Natural killer cell (primary cell): ENCODE measurements at places on chromosomes 2 and 18. TPM values are rescaled to one million over a fixed set of nuclear protein-coding genes. Genes with fewer than 3 reads are reported as not detected.

The MPP4 gene
- 0.15 TPM for total RNA-seq

The AKAIN1 gene
- total RNA-seq: not detected

The ANKRD30B gene
- not detected for total RNA-seq

The TNFRSF11A gene
- 6.9 TPM for total RNA-seq

The SOCS6 gene
- 8.1 TPM for total RNA-seq

The SPP2 gene
- not detected for total RNA-seq

The REG1B gene
- total RNA-seq: not detected

The DPP10 gene
- total RNA-seq: not detected

The LGALSL gene
- total RNA-seq: 8.6 TPM

The NYAP2 gene
- not detected for total RNA-seq

The FRZB gene
- total RNA-seq: not detected

The TMEFF2 gene
- not detected for total RNA-seq

The DOK6 gene
- total RNA-seq: not detected

The UGT1A5 gene
- total RNA-seq: not detected

The CPS1 gene
- 1.3 TPM for total RNA-seq

The CNRIP1 gene
- total RNA-seq: not detected

The CPLX4 gene
- not detected for total RNA-seq

The LIMS2 gene
- not detected for total RNA-seq

The TTL gene
- 14.3 TPM for total RNA-seq

The CTAGE1 gene
- not detected for total RNA-seq

The CYRIA gene
- 38.5 TPM for total RNA-seq

The IRS1 gene
- 0.36 TPM for total RNA-seq

The ABCG5 gene
- not detected for total RNA-seq

The HSPD1 gene
- total RNA-seq: 130 TPM

The RAD51AP2 gene
- not detected for total RNA-seq

The C2orf76 gene
- total RNA-seq: 20.5 TPM

The DPYSL5 gene
- not detected for total RNA-seq
